NCI-H2107 (cell line): ENCODE measurements at places on chromosomes 11 and 22.

DNA sequence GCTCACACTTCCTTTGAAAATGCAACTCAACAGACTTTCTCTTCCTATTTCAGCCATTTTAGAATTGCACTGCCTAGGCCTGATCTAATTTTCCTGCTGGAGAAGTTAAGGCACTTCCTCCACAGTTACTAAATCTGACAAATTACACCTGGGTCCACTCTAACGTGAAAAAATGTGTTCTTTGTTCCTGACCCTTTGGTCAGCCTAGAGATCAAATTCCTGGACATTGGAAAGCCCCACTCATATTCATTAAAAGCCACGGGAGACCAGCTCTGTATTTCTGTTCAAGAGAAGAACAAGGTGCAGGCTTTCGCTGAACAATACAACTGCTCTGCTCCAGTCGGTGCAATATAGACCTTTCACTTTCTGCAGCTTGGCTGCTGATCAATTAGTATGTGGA is 96.6 kb downstream of the MPPED2 start:
- no peak for DNase-seq

- DNase-seq, result no peak
Observed at GRCh38 chr22:47616396-47617020, 854.1 kb downstream of the TBC1D22A start.

DNA sequence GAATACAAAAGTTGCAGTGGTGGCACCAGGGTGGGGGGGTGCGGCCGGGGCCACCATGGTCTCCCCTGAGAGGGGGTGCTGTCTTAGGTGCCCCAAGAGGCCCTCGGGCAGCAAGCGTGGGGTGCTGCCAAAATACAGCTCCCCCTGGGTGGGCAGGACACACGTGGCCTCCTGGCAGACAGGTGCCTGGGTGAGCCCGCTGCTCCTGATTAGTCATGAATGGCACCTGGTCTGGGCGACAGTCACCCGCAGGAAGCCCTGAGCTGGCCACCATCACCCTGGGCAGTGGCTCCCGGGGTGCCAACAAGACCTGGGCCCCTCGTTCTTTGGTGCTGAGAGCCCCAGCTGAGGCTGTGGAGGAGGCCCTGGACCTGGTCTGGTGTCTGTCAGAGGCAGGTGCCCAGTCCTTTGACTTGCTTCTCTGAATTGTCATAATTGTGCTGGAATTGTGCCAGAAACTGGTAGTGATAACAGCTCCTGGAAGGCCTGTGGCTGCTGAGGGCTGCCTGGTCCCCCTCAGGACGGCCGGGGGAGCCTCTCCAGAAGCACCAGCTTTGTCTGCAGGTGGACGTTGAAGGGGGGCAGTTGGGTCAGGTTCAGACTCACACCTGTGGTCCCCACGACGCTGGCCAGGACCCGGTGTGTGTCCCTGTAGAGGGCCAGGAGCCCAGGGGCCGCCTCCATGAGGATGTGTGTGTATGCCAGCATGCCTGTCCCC is 14.8 kb downstream of the ALG12 start:
- peak; percentile 55 for DNase-seq

GRCh38 chr11:67409261-67409666 is 5.4 kb downstream of the TBC1D10C start:
- DNase-seq, result no peak

GRCh38 chr22:24191381-24191841 is 10.1 kb downstream of the SUSD2 start:
- DNase-seq, result no peak

DNA sequence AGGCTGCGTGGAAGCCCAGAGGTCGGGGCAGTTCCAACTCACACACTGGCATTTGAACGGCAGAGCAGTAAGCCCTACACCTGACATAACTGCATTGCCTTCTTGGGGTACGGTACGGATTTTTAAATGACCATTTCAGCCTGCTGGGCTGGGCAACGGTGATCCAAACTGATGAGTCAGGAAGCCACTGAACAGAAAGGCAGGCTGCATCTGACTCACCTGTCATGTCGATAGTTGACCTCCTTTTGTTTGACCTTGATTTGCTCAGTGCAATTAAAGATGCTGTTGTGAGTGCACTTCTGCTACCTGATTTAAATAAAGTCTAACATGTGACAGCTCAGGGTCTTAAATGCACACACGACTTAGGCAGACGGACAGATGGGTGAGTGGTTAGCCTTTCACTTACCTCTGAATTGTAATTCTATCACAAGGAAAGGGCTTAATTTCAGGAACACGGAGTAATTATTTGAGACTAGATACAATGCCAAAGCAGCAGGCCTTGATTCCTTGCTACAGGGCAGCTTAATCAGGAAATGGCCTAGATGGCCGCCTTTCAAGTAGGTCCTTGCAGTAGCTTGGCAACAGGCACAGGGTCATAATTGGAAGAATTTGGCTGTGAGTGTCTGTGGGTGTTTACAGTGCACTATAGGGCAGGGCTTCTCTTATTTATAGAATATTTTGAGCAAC is 52.2 kb downstream of the BMAL1 start:
- DNase-seq, result no peak

GRCh38 chr11:11427542-11427941 is 74.5 kb upstream of the CSNK2A3 start:
- no peak for DNase-seq

DNA sequence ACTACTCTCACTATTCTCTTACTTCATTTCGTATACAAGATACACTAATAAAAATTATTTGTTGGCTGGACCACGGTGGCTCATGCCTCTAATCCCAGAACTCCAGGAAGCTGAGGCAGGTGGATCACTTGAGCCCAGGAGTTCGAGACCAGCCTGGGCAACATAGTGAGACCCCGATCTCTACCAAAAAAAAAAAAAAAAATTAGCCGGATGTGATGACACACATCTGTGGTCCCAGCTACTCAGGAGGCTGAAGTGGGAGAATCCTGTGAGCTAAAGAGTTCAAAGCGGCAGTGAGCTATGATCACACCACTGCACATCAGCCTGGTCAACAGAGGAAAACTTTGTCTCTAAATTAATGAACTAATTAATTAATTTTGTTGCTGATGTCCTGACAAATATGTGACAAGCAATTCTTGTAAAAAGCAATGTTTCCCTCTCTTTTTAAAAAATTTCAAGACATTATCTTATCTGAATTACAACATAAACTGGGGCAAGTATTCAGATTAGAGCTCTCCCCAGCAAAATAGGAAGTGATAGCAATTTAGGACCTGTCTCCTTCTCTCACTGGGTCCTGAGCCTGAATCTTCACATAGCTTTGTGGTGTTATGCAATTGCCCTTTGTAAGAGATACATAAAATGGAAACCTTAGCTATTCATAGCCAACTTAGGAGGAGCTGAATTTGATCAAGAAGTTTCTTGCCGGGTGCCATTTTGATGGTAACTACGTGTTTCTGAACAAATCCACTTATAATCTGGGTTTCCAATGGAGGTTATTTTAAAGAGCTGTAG is 17.6 kb upstream of the TMA7B start:
- no peak for DNase-seq
